ACHN (cell line): ENCODE measurements at places on chromosomes 11 and 22.

- DNase-seq = no peak
Measured at GRCh38 chr11:27913650-27914049, 194.3 kb downstream of the KIF18A start.

GRCh38 chr11:88979641-88980040 is 86.1 kb downstream of the GRM5 start:
- DNase-seq = peak; percentile 64

DNA sequence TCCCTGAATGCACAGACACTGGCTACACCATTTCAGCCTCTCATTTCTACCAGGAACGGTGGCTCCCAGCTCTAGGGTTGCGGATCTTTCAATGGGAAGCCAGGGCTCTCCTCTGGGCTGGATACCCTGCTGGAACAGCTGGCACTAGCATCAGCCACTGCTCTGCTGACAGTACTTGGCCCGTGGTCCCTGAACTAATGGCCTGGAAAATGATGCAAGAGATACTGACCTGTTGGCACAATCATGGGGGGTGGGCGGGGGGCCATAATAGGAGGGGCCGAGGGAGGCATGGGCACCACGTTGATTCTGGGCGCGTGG is 10.7 kb upstream of the TBC1D10A start:
- no peak for DNase-seq

DNA sequence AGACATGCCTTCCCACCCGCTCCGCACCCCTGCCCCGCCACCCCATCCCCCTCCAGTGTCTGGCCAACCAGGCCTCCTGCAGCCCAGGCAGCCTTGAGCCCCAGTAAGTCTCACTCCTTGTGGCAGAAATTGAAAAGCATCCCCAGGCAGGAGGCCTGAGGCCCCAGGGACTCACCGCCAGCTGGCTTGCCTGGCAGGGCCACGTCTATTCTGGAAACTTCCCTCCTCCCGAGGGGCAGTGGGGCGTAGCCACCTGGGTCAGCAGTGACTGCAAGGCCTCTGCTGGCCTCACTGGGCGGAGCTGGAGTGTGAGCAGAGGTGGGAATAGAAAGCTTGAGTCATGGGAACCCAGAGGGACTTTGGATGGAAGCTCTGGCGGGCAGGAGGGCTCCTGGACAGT is 26.3 kb downstream of the ANO1 start:
- DNase-seq = no peak

- peak; percentile 71 for DNase-seq
Measured at GRCh38 chr11:44036811-44037657, 10.7 kb upstream of the ACCSL start.

DNA sequence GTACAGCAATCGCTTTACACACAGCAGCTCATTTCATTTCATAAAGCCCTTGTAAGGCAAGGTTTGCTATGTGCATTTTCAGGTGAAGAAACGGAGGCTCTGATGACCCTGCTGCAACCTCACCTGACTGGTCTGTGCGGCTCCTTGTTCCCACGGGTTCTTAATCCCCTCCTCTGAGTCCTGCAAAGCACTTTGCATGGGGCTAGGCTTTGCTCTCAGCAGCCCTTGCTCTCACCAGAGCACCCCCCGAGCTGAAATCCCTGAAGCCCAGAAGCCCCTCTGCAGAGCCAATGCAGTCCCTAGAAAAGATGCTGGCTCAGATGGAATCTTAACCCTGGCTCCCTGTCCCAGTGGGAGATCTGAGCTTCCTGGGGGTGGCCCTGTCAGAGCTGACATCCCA is 11.0 kb upstream of the APOL6 start:
- DNase-seq = no peak

DNA sequence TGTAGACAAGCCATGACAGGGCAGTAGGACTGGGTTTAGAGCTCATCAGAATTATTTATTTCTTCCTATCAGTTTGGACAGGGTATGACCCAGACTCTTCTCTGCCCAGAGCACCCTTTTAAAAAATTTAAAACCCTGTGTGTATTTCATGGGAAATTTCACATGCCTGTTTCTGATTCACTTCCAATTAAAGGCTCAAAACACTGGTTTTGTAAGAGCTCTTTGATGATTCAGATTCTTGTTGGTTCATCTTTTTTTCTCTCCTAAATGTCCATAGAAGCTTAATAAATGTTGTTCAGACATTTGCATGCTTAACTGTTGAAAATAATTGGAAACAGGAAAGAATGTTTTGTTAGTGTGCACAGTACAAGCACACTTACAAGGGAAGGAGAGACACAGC is 13.8 kb downstream of the FLI1 start:
- no peak for DNase-seq

GRCh38 chr11:35076201-35077100 is 62.5 kb upstream of the CD44 start:
- no peak for DNase-seq

DNA sequence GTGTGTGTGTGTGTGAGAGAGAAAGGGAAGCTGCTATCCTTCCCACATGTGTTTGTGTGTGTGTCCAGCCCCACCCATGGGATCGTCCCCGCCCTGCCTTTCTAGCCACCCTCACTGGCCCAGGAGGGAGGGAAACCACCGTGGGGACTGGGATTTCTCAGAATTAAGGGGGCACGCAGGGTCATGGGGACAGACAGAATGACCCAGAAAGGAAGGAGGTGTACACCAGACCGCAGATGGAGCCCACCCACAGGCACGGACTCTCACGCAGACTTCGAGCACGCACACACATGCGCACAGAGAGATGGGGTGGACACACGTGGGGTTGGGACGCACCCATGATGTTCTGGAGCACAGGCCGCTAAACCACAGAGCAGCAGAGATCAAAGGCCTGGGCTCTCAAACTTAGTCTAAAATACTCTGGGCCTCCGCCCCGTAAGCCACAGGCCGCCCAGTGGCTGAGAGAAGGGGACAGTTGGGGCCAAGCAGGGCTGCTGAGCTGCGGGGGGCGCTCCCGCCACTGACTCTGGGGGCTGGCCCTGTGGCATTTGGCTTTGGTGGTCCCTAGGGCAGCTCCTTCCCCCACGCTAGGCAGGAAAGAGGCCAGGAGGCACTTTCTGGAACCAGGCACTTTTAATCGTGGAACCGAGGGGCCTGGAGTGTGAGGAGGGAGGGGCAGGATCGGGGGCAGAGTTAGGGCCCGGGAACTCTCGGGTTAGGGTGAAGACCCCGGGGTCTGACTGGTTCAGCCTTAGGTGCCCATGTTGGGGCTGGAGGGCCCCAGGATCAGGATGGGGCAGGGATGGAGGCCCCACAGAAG is 1.5 kb downstream of the IFITM5 start:
- no peak for DNase-seq

GRCh38 chr11:112288021-112288420 is 27.4 kb upstream of the PLET1 start:
- no peak for DNase-seq

DNA sequence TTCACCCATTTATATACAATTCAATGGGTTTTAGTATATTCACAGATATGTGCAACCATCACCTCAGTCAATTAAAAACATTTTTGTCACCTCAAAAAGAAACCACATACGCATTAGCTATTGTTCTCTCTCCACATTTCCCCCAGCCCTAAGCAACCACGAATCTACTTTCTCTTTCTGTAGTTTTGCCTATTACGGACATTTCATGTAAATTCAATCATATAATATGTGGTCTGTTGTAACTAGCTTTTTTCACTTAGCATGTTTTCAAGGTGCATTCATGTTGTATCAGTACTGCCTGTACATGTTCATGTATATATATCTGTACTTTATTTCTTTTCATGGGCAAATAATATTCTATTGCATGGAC is 104.7 kb upstream of the RRM1 start:
- no peak for DNase-seq

GRCh38 chr11:105000797-105001196 is 22.2 kb downstream of the CASP5 start:
- peak; percentile 12 for DNase-seq

DNA sequence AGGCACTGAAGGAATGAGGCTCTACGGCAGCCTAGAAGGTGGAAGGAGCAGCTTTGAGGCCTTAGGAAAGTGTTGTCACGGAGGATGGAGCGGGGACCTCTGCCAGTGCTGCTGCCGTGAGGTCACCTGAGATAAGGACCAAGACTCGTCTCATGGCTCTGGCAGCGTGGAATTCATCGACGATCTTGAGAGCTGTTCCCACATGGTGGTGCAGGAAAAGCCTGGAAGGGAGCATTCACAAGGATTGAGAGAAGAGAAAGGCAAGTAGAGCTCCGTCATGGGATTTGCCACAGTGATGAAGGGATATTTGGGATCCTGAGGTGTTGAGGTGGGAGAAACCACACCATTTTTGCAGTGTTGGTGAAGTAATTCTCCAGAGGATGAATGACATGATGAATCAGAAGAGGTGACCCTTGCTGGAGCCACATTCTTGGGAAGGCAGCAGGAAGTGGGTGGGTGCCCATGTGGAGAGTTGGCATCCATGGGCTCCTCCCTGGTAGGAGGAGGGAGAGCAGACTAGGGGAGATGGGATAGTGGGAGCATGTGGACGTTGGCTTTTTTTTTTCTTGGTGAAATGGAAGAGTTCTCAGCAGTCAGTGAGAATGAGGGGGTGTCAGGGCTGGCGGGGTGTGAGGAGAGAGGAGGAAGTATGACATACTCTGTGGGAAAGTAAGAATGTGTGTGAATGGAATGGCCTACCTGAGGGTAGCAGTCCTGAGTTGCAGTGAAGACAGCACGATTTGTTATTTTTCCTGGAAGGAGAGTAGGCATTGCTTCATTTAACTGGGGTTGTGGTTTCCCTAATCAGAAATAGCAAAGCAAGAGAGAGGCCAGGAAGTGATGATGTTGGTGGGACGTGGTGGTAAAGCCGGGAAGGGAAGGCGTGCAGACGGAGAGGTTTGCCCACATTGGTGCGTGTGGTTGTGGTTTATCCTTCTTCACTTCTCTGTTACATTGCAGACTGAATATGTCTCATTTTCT is 11.1 kb downstream of the PPP6R3 start:
- peak; percentile 19 for DNase-seq

- no peak for DNase-seq
Measured at GRCh38 chr11:102709201-102709945, 3.8 kb upstream of the MMP27 start.

- no peak for DNase-seq
Measured at GRCh38 chr11:44203270-44204043, 106.5 kb downstream of the ALX4 start.

DNA sequence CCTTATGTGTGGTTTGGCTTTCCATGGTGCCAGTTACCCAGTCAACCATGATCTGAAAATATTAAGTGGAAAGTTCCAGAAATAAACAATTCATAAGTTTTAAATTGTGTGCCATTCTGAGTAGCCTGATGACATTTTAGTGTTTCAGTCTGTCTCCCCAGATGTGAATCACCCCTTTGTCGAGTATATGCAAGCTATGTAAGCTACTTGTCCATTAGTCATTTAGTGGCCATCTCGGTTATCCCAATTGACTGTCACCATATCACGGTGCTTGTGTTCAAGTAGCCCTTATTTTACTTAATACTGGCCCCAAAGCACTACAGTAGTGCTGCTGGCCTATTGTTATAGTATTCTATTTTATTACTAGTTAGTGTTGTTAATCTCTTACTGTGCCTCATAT is 44.9 kb downstream of the ATG16L2 start:
- no peak for DNase-seq

- no peak for DNase-seq
Measured at GRCh38 chr11:61076506-61077304, 25.6 kb upstream of the CD5 start.

- DNase-seq = no peak
Measured at GRCh38 chr11:77311701-77312100, 10.2 kb upstream of the GDPD4 start.

DNA sequence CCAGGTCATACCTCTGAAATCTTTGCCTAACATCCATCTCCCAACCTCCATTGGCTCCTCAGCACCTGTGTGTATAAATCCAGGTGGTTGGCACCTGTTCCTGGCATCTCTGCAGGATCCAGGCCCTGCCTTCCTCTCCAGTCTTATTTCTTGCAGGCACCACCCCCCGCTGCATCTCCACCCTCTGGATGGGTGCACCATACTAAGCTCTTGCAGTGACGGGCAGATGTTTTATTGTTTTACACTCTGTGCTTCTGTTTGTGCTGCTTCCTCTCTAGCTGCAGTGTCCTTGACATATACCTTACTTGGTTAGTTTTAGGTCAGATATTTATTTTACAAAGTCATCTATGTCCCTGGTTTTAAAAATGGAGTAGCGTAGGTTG is 102.6 kb downstream of the TBC1D22A start:
- no peak for DNase-seq

- no peak for DNase-seq
Measured at GRCh38 chr22:36304429-36304828, 51.5 kb downstream of the APOL1 start.

DNA sequence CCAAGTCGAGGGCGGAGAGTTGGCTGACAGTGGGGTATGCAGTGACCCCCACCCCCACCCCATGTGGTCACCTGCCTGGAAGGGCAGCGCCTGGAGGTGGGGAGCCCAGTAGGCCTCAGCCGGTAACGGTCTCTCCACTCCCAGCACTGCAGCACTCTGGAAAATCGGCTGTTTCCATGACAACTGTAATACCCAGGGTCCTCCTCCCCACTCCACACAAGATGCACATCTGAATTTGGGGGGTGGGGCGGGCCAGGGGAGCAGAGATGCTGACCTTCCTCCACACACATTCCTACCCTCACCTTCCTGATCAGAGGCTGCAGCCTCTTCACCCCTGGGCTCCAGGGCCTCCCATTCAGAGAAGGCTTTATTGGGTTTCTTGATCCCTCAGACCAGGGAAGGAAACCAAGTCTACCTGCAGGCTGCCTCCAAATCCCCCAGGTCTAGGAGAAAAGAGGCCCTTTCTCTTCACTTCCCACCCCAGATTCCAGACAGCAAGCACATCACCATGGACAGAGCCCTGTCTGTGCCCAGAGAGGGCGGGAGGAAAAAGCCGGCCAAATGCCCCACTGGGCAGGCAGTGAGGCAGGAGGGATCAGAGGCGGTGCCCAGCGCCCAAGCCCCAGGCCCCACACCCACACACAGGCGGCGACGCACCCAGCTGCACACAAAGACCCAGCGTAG is 46.5 kb downstream of the SLC22A12 start:
- DNase-seq = no peak

DNA sequence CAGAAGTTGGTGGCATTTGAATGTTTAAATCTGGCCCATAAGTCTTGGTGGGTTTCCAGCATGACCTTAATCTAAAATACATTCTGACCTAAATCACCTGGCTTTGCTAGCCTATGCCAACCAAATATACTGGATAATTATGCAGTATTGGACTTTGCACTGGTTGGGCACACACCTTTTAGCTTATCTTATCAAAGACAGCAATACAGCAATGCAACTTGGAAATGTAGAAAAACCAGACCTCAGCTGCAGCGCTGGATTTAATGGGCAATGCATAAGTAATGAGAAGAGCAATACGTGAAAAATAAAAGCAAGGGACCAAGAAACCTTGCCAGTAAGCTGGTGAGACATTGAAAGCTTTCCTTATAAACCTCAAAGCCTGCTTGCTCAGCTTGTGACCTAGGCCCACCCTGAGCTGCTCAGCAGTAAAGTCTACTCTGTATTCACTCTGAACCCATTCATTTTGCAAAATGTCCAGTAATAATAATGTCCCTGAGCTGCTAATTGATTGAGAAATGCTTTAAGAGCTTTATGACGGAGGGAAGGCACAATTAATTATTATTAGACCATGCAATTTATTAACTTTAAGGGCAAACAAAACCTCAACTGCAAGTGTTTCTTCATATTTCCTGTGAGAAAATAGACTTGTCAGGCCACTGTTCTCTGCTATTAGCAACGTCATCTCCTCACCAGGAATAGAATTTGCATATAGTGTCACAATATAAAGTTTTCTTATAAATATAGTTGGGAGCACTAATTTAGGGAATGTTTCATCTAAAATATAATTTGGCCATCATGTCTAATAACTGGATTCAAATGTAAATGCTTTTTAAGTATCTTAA is 49.4 kb upstream of the CEP295 start:
- no peak for DNase-seq
